ENCODE measurements at places on chromosomes 6 and 20. TPM values are rescaled to one million over a fixed set of nuclear protein-coding genes. Genes with fewer than 3 reads are reported as not detected.
A peak's percentile ranks its signal among the peaks of the same experiment; 100 is the strongest.

DNA sequence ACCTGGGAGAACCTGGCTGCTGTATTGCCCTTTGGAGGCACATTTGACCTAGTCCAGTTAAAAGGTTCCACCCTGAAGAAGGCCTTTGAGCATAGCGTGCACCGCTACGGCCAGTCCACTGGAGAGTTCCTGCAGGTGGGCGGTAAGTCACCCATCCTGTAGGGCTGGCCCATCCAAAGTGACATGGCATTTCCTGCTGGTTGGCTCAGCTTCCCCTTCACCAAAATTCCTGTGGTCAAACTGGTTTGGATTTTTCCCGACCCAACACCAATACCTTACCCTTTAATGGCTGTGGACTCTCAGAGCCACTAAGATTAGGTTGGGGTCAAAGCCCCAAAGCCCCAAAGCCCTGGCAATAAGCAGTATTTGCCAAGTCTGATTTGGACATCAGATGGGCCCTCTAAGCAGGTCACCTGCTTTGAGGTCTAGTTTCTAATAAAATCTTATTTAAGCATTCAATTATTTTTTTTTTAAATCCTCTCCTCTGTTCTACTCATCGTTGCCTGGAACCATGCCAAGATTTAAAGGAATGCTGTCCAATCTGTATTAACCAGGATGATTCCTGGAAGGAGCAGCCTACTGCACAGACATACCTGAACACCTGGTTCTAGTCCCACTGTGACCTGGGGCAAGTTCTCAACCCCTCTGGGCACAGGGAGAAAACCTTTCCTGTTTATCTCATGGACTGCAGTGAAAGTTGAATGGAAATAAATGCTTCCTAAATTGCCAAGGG lies 40.8 kb downstream of the NT5E start:
- no peak overlapping the region for H3K4me3 ChIP-seq
- no peaks in the 10 kb centered on the region for H3K36me3 ChIP-seq
- H3K27me3 ChIP-seq = no peaks in the 10 kb centered on the region
- DNase-seq = no peak
- H3K27ac ChIP-seq = no peak overlapping the region

- H3K27me3 ChIP-seq = no peaks in the 10 kb centered on the region
- peaks cover 14% of the 10 kb centered on the region for H3K4me1 ChIP-seq
- H3K36me3 ChIP-seq = no peaks in the 10 kb centered on the region
- no peak overlapping the region for H3K4me3 ChIP-seq
Observed at GRCh38 chr20:5222919-5223634, 93.7 kb downstream of the PROKR2 start.

DNA sequence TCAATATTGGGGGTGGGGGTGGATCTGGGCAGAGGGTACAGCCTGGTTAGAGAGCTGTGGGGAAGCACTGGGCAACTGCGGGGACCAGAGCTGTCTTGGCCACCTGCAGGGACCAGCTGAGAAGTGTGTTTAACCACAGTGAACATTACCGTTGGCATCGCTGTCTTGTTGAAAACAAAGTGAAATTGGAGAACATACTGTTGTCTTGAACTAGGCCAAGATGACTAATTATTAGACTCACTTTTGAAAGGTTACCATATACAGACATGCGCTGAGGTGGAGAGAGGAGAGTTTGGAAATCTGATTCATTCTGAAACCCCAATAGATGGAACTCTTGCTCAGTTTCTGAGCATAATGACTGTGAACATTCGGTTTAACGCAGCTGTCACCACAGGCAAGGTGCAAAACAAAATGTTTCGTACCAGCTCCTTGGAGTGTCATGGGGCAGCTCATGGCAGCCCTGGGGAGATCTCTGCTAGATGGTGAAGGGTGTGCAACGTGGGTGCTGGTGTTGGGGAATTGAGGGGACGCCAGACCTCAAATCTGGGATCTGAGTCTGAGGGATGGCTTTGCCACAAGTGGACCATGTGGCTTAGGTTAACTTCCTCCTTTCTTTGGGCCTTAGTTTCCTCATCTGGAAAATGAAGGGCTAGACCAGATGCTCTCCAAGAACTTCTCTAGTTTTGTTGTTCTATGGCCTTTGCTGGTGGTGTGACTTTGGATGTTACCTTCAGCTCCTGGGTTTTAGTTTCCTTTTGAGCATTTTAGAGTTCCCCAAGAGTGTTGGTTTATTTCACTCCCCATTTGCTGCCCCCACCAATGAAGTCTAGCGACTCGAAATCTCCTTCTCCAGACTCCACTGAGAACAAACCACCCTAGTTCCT lies 24.6 kb upstream of the GTSF1L start:
- H3K27me3 ChIP-seq = peaks cover 15% of the 10 kb centered on the region
- H3K36me3 ChIP-seq = no peaks in the 10 kb centered on the region
- no peak overlapping the region for H3K27ac ChIP-seq
- H3K4me3 ChIP-seq = no peak overlapping the region
- no peak for DNase-seq

GRCh38 chr6:143015300-143015706 lies 45.4 kb upstream of the AIG1 start:
- H3K27me3 ChIP-seq = no peaks in the 10 kb centered on the region
- no peaks in the 10 kb centered on the region for H3K36me3 ChIP-seq
- no peak overlapping the region for H3K27ac ChIP-seq
- H3K4me1 ChIP-seq = no peaks in the 10 kb centered on the region
- H3K4me3 ChIP-seq = no peak overlapping the region

DNA sequence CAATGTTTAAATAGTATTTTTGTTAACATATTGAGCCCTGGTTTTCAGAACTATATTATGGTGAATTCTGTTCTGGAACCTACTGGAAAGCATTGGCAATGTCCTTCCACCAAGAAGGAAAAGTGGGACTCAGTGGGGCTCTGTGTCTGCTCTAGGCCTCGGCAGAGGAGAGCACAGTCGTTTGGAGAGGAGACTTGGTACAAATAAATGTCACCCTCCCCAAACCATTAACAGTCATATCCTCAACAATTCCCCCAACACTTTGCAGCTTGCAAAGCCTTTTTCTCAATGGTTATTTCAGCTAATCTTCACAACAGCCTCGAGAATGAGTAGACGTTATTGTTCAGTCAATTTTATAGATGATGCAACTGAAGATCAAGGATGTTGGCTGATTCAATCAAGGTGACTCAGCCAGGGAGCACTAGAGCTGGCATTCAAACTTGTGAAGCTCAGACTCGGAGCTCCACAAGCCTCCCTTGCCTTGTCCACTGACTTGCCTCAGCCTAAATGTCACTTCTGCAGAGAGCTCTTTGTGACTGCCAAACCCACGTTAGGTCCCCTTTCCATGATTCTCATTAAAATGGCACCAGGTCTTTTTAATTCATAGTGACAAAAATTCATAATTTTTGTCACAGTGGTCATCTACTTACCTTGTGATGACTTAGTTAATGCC lies 60.6 kb downstream of the TOX2 start:
- H3K4me1 ChIP-seq = no peaks in the 10 kb centered on the region
- no peak for DNase-seq
- H3K27ac ChIP-seq = no peak overlapping the region
- H3K27me3 ChIP-seq = peaks cover 7% of the 10 kb centered on the region

GRCh38 chr6:5726976-5727718 lies 279.6 kb downstream of the NRN1 start:
- H3K27ac ChIP-seq = no peak overlapping the region
- no peaks in the 10 kb centered on the region for H3K27me3 ChIP-seq
- H3K4me3 ChIP-seq = no peak overlapping the region
- no peak for DNase-seq
- no peaks in the 10 kb centered on the region for H3K36me3 ChIP-seq

DNA sequence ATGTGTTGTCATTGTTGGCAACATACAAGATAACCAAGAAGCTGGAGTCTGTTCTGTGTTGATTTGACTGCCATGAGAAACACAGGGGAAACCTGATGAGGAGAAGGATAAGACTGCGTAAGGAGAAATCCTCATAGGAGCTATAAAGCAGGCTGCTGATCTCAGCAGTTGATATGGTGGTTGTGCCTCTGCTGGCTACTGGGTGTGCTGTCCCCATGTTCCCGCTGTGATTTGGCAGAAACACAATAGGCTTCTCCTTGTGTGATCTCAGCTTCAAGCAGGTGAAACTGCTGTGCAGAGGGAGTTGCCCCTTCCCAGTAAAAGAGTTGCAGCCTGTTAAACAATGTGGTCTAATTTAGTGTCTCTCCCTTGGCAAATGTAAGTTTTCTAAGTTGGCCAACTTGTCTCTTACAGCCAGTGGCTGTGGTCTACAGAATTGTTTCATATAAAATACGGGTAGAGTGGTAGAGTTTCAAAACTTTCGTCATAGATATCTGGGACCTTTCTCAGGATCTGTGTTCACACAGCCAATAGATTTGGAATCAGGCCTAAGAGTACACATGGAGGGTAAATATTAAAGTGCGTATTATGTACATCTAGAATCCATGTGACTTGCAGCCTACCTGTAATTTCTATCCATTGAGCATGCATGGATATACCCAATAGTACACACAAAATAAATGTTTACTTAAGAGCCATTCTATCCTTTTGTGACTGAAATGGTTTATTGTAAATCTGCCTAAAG lies 78.4 kb downstream of the RNF144B start:
- H3K4me1 ChIP-seq = no peaks in the 10 kb centered on the region
- no peak for DNase-seq
- no peak overlapping the region for H3K4me3 ChIP-seq
- no peak overlapping the region for H3K27ac ChIP-seq

DNA sequence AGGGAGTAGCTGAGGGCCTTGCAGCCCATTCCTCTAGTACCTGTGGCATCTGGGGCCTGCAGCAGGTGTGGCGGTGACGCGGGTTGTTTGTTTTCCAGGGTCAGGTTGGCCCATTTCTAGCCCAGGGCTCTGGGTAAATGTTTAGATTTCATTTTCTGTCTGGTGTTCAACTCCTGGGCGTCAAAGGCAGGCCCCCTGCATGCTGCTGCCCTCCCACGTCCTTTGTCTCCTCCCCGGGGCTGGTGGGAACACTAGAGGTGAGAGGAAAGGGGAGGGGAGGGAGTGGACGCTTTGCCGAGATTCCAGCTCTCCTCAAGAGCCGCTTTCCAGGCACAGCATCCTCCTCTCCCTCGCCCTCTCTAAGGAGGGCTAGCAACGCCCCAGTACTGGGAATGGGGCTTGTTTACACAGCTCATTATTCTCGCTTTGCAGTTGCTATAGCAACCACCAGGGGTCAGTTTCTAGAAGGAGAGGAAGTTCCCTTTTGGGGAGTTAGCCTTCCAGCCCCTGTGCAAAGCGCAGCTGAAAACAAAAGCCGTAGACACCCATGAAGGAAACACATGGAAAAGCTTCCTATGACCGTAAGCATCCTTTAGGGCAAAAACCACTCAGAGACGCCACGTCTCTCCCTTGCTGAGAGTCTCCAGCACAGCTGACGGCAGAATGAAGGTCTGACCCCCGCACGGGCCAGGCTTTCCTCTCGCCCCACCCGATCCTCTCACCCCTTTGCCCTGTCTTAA lies 170.6 kb downstream of the LY86 start:
- H3K36me3 ChIP-seq = no peaks in the 10 kb centered on the region
- no peaks in the 10 kb centered on the region for H3K27me3 ChIP-seq
- no peak overlapping the region for H3K4me3 ChIP-seq
- peaks cover 8% of the 10 kb centered on the region for H3K4me1 ChIP-seq

DNA sequence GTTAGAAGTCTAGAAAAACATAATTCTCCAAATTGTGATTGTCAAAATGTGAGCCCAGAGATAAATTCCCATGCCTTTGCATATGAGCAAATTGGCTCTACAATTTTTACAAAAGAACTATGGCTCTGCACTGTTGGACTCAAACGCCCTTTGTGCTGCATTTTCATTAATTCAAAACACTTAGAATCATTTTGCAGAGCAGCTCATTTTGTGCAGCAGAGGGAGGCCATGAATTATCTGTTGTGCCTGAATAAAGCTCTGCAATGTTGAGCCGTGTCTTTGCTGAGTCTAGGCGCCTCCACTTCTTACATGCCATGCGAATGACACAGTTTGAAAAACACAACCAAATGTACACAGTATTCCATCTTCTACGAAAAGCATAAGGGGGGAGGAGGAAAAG lies 230.2 kb downstream of the PRKN start:
- H3K4me1 ChIP-seq = no peaks in the 10 kb centered on the region
- no peak overlapping the region for H3K27ac ChIP-seq
- H3K27me3 ChIP-seq = no peaks in the 10 kb centered on the region
- DNase-seq = no peak

DNA sequence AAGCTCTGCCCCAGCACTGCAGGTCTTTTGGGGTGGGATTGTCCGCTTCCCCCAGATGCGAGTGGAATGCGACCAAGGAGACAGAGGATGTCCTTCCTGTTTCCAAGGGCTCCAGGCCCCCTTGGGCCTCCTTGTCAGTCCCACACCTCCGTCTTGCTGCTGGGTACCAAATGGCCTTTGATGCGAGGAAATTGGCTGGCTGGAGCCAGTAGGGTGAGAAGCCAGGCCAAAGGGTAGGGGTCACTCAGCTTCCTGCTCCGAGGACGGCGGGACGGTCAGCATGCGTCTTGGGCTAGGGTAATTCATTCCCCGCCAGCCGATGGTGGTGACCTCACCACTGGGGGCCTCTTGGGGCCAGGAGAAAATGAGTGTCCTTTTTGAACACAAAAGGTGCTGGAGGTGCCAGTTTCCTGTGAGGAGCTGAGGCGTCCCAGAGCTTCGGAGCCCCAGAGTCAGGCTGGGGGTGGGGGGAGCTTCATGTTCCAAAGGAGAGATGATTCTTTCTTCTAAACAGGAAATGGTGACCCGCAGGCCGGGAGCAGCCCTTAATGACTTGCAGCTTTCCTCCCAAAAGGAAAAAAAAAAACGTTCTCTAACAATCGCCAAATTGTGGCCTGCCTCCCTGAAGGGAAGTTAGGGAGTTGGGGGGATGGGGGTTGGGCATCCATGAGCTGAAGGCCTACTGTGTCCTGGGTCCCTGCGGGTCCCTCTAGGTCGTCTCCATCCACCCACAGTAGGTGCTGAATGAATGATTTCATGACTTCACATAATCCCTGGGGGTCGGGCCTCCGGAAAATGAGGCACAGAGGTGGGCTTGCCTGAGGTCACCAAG lies 6.7 kb downstream of the SNAI1 start:
- H3K4me1 ChIP-seq = peaks cover 23% of the 10 kb centered on the region
- H3K27ac ChIP-seq = peak overlapping the region; percentile 62
- H3K4me3 ChIP-seq = no peak overlapping the region
- H3K36me3 ChIP-seq = peaks cover 11% of the 10 kb centered on the region
- no peaks in the 10 kb centered on the region for H3K27me3 ChIP-seq

GRCh38 chr6:2353412-2354137 lies 108.2 kb upstream of the GMDS start:
- no peak overlapping the region for H3K4me3 ChIP-seq
- H3K27me3 ChIP-seq = no peaks in the 10 kb centered on the region
- peak; percentile 65 for DNase-seq
- H3K27ac ChIP-seq = no peak overlapping the region
- H3K4me1 ChIP-seq = no peaks in the 10 kb centered on the region

- no peak overlapping the region for H3K4me3 ChIP-seq
- DNase-seq = peak; percentile 24
- no peak overlapping the region for H3K27ac ChIP-seq
Observed at GRCh38 chr20:36202891-36203338, 33.4 kb upstream of the AAR2 start.

TBXT gene
- 0.04 TPM for polyA plus RNA-seq

SEL1L2 gene
- not detected for polyA plus RNA-seq

SAMD10 gene
- 5.0 TPM for polyA plus RNA-seq

ZC2HC1B gene
- polyA plus RNA-seq = not detected

MOG gene
- polyA plus RNA-seq = 0.04 TPM

HLA-DMA gene
- 25.4 TPM for polyA plus RNA-seq

SLC17A1 gene
- polyA plus RNA-seq = 0.09 TPM

GRIK2 gene
- 3.3 TPM for polyA plus RNA-seq

FABP7 gene
- 0.13 TPM for polyA plus RNA-seq

Measured in large intestine (tissue), 12 donors.